ENCODE measurements at places on chromosomes 6 and 20. TPM values are rescaled to one million over a fixed set of nuclear protein-coding genes. Genes with fewer than 3 reads are reported as not detected.

The WFDC10B gene
- total RNA-seq: not detected

- no peak for DNase-seq
Measured at GRCh38 chr6:33272275-33273128, 627 bp downstream of the RPS18 start.

GRCh38 chr6:98529364-98529763 is 305.0 kb upstream of the POU3F2 start:
- no peak for DNase-seq

GRCh38 chr6:136158971-136159370 is 91.1 kb downstream of the MTFR2 start:
- DNase-seq: no peak

DNA sequence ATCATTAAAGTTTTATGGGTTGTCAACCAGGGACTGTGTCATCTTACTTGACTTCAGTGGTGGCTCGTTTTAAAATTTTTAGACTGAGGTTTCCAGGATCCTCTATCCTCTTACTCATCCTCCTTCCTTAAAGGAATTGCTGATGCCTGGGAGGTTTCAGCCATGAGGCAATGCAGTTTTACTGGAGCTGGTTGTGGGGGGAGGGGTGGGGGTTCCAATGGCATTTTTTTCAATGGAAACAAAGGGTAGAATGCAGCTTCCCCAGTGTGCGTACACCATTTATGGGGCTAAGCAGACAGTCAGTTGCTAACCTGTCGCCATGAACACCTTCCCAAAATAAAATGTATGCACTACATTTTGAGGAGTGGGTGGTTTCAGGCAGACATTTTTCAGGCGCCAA is 88.0 kb downstream of the METTL24 start:
- no peak for DNase-seq

All from right atrium auricular region (tissue), 2 donors.